ENCODE measurements at places on chromosomes 2 and 18.

- no peak for DNase-seq
These were observed 101.8 kb upstream of the FZD5 start for GRCh38 chr2:207871506-207871905.

DNA sequence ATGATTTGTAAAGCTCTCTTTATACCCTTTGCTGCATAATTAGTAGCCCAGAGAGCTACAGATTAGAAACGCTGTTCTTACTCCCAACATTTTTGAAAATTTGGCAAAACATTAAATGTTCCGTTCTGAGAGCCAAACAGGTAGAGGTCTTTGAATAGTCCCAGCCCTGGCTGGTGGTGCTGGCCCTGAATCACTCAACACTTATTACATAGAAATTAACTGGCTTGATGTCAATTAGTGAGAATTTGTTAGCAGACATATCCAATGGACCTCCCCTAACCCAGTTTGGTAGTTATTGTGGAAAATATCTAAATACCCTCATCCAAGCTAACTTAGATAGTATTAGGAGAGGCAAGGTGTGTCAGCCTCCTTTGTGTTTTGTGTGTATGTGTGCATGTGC is 440.7 kb downstream of the MTX2 start:
- DNase-seq = no peak

DNA sequence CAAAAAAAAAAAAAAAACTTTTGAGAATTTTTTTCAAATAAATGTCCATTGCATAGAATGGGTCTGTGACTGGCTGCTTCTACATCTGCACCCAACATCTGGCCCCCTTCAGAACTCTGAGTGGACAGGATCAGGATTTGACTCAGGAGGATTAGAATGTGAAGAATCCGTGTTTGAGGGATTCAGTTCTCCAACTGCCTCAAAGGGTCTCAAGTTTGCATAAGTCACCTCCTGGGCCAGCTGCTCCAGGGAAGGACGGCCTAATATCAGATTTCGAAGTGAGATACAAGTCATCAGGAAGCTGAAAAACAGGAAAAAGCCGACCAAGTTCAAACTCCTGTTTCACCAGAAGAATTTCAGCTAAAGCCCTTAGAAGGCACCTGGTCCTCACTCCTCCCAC is 10.9 kb downstream of the MAT2A start:
- no peak for DNase-seq

DNA sequence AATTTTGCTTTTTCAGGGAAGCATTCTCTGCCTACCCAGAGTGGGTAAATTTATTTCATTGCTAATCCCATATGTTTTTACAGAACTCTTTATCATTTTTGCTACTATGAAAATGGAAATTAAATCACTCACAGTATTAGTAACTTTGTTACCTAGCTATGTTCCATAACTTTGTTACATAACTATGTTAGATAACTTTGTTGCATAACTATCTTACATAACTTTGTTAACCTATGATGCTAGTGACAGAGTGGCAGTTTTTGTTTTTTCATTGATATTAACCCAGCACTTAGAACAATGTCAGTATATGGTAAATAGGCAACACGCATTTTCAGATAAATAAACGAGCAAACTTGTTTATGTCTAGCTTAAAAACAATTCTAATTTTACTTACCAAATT is 286.6 kb downstream of the LRP1B start:
- no peak for DNase-seq

- no peak for DNase-seq
These were observed 15.3 kb upstream of the TXNDC2 start for GRCh38 chr18:9870431-9871008.

GRCh38 chr2:14634182-14634488 is 1.6 kb downstream of the LRATD1 start:
- DNase-seq = no peak

DNA sequence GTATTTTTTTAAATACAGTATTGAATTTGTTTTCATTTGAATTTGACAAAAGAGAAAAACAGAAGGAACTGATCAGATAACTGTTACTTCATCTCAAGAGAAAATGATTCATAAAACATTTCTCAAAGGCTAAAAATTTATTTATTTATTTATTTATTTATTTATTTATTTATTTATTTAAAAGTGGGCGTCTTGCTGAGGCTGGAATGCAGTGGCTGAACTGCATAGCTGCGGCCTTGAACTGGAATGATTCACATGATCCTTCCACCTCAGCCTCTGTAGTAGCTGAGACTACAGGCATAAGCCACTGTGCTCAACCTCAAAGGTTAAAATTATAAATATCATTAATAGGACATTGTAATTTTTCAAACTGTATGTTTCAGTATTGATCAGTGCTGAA is 4.5 kb upstream of the PUM2 start:
- no peak for DNase-seq

DNA sequence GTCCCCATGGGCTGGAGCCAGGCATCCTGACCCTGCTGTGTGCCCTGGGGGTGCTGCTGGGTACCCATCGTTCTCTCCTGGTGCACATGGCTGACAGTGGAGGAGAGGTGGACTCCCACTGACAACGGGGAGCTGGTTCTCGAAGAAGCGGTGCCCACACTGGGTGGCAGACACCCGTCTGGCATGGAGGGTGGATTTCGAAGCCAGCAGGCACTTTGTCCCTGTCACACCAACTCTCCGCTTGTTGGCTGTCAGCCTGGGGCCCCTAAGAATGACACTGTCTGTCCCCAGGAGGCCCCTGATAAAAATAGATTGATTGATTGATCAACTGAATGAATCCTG is 55.4 kb downstream of the RTP5 start:
- no peak for DNase-seq

DNA sequence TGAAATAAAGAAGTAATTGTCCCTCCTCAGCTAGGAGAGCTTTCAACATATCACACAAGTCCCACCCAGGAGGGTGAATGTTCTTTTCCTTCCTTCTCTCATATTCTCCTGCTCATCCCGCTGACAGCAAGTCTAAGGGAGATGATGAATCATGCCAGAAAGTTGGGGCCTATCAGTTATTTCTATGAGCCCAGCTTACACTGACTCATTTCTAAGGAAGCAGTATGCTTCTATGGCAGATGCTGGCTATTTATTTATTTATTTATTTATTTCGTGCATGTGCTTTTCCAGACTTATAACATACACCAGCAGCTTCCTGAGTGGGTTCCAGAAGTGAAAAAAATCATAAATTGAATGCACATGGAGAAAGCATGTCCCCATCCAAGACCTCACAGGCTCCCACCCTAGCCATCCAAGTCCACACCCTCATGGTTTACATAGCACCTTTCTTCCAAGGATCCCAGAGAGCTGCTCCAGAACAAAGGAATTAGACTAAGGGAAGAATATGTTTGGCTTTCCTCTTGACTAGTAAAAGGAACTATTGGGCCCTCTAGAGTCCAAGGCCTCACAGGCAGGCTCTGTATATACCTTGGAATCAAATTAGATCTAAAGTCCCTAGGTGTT is 1074.2 kb upstream of the ZEB2 start:
- DNase-seq = peak; percentile 30

- DNase-seq = no peak
These were observed 102.3 kb upstream of the CYRIA start for GRCh38 chr2:16767789-16768476.

DNA sequence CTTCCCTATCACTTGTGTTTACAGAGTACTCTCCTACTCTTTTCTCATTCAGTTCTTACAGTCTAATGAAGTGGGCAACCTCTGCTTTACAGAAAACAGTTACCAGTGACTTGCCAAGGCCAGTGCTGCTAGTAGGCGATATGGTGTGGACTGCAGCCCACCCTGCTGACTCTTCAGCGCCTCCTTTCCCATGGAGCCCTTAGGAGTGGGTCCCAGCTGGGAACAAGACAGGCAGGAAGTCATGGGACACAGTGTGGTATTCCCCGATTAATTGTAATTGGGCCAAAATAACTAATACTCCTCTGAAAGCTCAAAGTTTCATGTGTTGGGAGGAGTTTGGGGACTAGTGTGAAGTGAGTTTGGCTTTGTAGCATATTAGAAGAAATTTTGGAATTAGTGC is 120.1 kb upstream of the EML6 start:
- DNase-seq = no peak

GRCh38 chr2:233386382-233387041 is 32.2 kb downstream of the DGKD start:
- DNase-seq = peak; percentile 39

GRCh38 chr2:144524118-144525009 is 4.4 kb upstream of the ZEB2 start:
- no peak for DNase-seq

DNA sequence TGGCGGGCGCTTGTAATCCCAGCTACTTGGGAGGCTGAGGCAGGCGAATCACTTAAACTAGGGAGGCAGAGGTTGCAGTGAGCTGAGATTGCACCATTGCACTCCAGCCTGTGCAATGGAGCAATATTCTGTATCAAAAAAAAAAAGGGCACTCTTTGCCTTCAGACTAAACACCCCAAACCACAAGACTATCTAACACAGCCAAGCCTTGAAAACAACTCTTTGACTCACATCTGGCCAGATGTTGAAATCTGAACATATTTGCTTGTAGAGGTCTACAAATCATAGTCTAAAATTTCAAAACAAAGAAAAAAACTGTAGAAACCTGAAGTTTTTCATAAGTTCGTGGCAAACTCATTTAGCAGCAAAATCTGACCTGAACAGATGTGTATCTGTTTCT is 94.9 kb downstream of the FAM161A start:
- no peak for DNase-seq

- no peak for DNase-seq
These were observed 6.9 kb downstream of the UGT1A10 start for GRCh38 chr2:233643128-233643527.

DNA sequence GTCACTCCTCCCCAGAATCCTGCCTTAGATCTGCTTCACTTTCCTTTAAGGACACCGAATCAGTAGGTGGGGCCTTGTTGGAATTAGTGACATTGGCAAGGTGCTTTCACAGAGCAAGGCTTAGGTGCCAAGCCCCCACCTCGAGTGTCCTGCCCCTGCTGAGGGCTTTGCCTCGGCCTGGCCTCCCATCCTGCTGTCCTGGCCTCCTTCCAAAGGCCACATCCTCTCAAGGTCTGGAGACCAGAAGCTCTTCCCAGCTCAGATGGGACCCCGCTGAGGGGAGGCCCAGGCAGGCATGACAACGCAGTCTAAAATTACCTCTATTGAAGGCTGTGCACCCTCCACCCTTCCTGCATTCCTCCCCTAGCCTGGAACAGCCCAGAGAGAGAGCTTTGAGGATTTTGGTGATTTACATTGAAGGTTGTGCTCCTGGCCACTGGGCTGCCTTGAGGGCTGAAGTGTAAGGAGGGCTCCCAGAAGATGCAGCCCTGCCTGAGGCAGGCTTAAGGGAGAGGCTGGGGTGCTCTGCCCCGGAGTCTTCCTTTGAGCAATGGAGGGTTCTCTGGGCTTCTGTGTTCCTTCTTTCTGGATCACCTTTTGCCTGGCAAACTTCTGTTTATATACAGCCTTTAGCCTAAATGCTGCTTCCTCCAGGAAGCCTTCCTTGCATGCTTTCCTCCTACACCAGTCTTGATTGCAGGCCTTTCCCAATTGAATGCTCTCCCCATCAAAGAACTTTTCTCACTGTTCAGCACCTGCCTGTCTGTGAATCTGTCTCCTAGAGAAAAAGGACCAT is 154.4 kb downstream of the DDX1 start:
- DNase-seq = no peak

- DNase-seq = peak; percentile 39
These were observed 851 bp downstream of the EIF2AK3 start for GRCh38 chr2:88626171-88627054.

- DNase-seq = no peak
These were observed 76.7 kb upstream of the MYCN start for GRCh38 chr2:15863494-15864175.

DNA sequence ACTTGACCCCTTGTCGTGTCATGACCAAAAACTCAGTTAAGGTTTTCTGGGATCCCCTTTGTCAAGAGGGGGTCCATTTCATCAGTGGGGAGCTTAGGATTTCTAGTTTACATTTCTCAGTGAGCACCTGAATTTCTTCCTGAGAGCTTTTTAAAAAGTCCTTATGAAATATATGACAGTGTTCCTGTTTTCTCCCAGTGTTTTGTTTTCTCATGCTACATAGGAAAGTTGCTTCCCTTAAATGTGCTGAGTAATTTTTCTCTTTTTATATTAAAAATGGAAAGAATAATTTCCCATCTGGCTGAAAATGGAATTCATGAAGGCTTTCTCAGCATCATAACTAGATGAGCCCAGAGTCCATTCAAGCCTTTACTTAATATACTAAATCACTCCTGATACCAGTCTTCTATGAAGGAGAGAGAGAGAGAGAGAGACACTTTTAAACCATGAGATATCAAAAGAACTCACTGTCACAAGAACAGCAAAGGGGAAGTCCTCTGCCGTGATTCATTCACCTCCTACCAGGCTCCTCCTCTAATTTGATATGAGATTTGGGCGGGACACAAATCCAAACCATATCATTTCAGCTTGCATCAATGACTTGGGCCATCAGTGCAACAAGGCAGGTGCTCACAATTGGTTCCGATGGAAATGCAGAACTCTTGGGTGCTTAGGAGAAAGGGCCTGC is 61.1 kb downstream of the XRCC5 start:
- no peak for DNase-seq

DNA sequence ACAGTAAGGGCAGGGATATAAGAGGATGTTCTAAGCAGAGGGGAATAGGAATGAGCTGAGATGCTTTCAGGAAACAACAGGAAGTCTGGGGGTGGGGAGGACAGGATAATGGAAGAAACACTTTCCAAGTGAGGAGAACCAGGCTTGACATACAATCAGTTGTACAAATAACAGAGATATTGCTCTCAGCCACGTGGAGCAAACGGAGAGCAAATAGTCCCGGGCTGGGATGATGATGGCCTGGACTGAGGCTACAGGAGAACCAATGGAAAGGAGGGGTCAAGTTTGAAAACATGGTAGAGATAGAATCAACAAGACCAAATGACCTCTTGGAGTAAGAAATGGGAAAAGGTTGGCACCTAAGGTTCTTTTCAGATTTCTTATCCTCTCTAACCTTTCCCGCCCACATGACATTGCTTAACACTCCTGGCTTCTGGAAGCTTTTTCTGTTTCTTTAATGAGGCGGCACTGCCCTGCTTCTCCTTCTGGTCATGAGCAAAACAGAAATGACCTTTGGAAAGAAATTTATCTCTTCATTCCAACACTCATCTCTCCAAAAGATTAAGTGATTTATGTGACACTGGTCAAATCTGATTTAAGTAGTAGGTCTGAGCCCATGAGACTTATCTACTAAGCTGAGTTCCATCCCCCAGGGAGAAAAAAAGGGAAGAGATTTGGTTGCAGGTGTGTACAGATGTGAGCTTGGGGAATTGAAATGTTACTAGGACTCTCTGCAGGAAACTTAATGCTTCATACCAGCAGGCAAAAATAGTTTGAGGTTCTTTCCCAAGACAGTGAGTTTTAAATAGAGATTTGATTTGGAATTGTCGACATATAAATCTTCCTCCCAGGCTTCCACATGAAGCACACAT is 442.9 kb upstream of the HNRNPA3 start:
- no peak for DNase-seq

DNA sequence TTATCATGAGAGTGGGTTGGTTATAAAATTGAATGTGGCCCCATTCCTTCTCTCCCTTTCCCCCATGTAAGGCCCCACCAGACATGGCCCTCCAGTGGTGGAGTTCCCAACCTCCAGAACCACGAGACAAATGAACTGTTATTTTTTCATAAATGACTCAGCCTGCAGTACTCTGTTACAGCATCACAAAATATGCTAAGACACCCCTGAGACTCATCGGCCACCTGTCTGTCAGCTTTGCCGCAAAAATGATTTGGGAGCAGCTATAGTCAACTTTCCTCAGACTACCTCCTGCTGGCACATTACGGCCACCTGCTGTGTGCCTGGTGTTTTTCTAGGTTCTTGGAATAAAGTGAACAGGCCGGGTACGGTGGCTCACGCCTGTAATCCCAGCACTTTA is 21.4 kb upstream of the C1QL2 start:
- DNase-seq = no peak

- DNase-seq = no peak
These were observed 154.3 kb upstream of the CWC22 start for GRCh38 chr2:180161415-180161814.

Measured in Caki2 (cell line).